ENCODE measurements at places on chromosomes 5 and 9. TPM values are rescaled to one million over a fixed set of nuclear protein-coding genes. Genes with fewer than 3 reads are reported as not detected.

Gene MCC
- total RNA-seq: 57.7 TPM

- DNase-seq: no peak
Measured at GRCh38 chr9:22053178-22053577, 44.1 kb upstream of the CDKN2B start.

Gene RALGPS1
- 13.8 TPM for total RNA-seq

Gene GARNL3
- 14.9 TPM for total RNA-seq

Gene C5orf58
- total RNA-seq: not detected

DNA sequence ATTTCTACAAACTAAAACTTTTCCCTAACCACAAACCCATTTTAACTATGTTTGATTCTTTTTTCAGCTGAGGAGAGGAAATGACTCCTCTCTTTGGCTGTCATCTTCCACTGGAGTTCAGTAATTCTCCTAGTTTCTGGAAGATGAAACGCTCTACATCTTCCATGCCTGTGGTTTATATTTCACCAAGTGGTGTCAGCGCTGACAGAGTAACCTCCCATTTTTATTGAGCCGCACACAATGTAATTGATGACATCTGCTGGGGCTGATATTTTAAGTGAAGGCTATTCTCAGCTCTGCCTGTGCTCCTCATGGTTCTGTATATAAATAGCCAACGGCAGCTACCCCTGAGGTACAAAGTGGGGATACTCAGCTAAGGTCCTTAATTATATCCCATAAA, 234.6 kb downstream of the SPOCK1 start:
- DNase-seq: no peak

- DNase-seq: no peak
Measured at GRCh38 chr5:120122703-120123102, 341.4 kb upstream of the PRR16 start.

Gene ELP1
- total RNA-seq: 10.0 TPM

Gene PLPPR1
- total RNA-seq: not detected

GRCh38 chr5:175724314-175725275, 66.7 kb downstream of the HRH2 start:
- DNase-seq: peak; percentile 15

Gene MORN5
- not detected for total RNA-seq

GRCh38 chr5:76289692-76290091, 113.4 kb upstream of the IQGAP2 start:
- no peak for DNase-seq

GRCh38 chr5:151718153-151718552, 31.4 kb upstream of the SPARC start:
- DNase-seq: no peak

- DNase-seq: no peak
Measured at GRCh38 chr5:145465474-145466263, 369.5 kb downstream of the PRELID2 start.

- peak; percentile 37 for DNase-seq
Measured at GRCh38 chr9:6272229-6272598, 56.0 kb upstream of the TPD52L3 start.

Gene CDKN2B
- total RNA-seq: 37.6 TPM

Gene PCA3
- total RNA-seq: not detected

DNA sequence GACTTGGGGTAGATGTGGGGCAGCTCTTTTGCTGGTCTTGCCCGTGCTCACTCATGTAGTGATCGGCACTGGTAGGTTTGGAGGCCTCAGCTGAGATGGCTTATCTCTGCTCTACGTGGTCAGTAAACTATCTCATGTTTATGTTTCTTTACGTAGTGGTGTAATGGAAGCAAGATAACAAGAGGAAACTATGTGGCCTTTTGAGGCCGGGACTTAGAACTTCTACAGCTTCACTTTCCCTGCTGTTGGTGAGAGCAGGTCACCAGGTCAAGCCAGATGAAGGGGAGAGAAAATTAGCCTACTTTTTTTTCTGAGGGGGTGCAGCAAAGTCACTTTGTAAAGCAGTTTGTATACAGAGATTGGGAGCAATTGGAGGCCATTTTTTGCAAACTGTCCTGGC, 8.5 kb downstream of the FOCAD start:
- no peak for DNase-seq

Gene WNT8A
- total RNA-seq: not detected

DNA sequence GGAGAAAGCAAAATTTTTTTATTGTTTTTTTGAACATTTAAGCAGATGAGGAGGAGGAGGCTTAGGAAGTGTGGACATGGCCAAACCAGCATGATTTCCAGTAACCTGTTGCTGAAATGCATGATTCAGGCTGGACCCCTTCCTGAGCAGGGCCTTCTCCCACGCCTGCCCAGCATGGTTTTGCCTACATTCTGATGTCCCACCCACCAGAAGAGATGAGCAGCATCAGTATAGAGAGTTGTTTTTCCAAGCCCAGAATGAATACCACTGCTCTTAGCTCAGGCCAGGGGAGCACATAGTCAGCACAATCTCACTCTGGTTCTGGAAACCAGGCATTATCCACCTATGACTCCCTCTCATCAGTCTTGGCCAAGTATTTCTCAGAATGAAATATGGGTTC, 90.1 kb downstream of the PAPPA start:
- no peak for DNase-seq

GRCh38 chr9:109912082-109912582, 132.1 kb downstream of the PALM2AKAP2 start:
- DNase-seq: no peak

DNA sequence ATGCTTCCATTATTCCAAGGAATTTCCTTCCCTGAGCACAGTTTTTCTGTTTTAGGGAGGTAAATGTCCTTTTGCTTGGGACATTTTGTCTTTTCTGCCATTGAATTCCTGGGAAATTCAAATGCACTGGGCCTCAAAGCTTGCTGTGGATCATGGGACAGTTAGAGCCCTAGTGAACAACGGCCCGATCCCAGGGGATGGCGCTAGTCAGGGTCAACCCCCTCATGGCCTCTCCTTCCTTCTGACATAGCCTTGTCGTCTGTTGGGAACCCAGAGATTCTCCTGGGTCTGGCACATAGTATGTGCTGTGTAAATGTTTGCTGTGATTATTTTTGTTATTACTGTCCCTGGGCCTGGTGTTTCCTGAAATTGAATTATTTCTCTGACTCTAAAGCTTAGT, 30.7 kb upstream of the COL15A1 start:
- DNase-seq: no peak

Gene EDIL3
- total RNA-seq: 29.0 TPM

DNA sequence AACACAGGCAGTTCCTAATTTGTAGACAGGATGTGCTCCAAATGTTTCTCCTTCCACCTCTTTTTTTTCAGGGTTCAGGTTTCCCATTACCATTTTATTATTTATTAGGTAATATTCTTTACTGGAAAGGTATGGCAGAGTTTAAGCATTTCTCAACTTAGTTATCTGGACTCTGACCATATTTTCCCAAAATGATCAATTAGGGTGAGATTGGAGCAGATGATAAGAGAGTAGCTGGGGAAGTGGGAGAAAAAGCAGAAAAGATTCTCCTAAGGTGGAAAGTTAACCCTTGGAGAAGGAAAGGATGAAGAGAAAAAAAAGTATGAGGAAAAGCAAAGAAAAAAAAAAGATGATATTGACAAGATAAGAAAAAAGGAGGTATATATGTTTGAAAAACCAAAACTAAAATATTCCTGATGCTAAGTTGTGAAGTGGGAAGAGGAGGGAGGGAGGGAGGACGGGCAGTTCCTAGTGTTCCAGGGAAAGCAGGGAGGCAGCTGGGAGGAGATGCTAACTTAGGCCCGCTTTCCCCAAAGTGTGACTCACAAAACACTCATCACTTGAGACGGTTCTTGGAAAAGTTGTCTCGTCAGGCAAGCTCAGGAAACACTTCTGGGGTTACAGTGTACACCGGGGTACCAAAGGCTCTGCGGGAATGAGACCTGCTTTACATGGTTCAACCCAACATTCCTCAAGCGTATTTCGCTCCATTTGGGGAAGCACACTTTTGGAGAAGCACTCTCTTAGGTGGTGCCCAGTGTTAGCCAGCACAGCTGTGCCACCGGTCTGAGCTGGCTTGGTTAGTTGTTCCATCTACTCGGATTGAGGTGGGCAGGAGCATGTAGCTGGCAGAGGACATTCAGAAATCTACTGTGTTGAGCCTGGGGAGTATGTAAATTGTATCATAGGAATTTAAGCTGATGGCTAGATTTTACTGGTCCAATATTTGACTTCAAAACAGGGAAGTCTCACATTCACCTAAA, 35.1 kb downstream of the B4GALT1 start:
- DNase-seq: peak; percentile 62

DNA sequence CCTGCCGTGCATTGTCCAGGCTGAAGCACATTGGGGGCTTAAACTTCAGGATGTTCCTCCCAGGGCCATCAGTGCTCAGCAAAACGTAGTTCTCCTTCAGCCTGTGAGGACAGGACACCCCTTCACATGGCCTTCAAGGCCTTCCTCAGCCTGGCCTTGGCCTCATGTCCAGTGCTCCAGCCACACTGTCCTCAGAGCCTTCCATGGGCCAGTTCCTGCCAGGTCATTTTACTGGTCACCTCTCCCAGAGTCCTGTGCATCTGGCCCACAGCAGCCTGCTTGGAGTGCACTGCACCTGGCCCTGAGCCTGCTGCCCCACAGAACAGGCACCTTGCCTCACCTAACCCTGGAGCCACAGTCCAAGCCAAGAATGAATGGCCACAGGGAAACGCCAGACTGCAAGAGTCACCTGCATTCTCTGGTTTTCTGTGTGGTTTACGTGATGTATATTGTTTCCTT, 8.7 kb downstream of the HNRNPAB start:
- DNase-seq: no peak

Gene LRRTM2
- total RNA-seq: 0.13 TPM

- DNase-seq: no peak
Measured at GRCh38 chr5:89338935-89339334, 456.0 kb upstream of the MEF2C start.

Gene PKD2L2
- total RNA-seq: not detected

- DNase-seq: no peak
Measured at GRCh38 chr5:134088291-134088690, 26.2 kb upstream of the TCF7 start.

DNA sequence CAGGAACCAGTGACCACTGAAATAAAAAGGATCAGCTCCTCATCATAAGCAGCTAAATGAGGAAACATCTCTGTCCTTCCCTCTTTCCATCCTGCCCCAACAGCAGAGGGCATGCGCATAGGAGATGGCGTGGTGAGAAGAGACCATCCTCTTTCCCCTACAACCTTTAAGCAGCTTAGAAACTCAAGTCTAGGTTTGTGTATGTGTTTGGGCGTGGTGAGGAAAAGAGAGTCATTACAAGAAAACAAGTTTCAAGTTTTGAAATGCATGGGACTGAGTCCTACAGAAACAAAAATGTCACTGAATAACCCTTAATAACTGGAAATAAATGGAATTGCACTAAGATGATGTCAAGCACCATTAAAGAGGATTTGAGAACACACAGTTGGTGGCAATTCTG, 96.4 kb upstream of the IL12B start:
- no peak for DNase-seq

Gene CCNJL
- 0.11 TPM for total RNA-seq

DNA sequence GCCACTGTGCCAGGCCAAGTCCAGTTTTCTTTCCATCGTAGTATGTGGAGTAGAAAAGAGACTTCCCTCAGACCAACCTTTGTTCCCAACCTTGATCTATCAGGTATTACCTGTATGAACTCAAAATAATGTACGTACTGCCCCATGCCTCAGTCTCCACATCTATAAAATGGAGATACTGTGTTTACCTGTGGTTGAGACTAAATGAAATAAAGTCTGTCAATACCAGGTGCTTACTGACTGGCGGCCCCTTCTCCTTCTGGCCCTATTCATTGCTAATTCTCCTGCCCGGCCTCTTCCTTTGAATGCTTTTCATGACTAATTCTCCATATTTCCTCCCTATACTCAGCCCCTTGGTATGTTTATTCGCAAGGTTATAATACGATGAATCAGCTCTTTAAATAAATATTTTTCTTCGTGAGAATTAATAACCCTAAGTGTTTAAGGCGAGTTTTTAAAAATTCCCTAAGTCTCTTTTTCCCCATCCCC, 89.6 kb upstream of the BASP1 start:
- no peak for DNase-seq

Gene COL27A1
- total RNA-seq: 9.4 TPM

- no peak for DNase-seq
Measured at GRCh38 chr9:90974016-90974415, 172.4 kb downstream of the SYK start.

Gene CCNO
- 1.3 TPM for total RNA-seq
